ENCODE measurements at places on chromosomes 3 and 15.

GRCh38 chr15:39472621-39473297, 108.1 kb upstream of the THBS1 start:
- DNase-seq: peak; percentile 68

DNA sequence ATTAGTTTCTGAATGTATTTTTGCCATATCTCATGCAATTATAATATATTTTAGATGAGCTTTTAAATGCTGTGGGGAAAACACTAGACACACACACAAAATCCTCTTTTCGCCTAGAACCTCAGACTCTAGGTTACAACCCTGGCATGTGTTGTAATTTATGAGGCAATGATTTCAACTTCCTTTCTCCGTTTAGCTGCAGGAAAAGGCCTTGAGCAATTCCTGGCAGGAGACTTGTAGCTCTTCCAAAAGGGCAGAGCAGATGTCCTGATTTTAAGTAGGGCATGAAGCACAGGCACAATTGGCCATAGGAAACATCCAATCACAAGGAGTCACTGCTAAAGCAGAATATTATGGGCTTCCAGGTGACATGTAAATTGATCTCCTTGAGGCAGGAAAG, 82.0 kb downstream of the GPR156 start:
- no peak for DNase-seq

- DNase-seq: no peak
Observed at GRCh38 chr15:67300266-67301025, 45.9 kb downstream of the IQCH start.

DNA sequence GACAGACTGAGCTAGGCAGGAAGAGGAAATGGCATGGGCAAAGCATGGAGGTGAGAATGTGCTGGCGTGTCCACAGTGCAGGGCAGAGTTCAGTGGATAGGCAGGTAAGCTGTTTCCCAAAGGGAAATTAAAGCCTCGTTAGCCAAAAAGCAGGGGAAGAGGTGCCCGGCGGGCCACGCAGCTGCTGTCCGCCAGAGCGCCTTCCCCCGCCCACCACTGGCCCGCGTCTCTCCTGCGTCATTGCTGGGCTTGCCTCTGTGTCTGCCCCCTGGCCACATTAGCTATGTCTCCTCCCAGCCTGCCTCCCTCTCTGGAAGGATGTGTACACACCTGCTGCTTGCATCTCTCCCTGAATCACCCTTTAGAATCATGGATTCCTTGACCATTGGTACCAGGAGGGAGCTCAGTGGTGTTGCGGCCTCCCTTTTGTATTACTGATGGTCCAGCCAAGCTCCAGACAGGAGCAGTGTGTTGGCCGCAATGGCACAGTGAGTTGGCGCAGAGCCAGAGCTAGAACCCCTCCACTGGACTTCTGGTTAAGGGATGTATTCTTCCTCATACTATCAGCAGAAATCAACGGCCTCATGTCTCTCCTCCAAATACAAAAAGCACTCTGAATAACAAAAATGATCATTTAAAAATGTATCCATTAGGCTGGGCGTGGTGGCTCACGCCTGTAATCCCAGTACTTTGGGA, 26.6 kb downstream of the SLC28A1 start:
- DNase-seq: no peak

GRCh38 chr3:89571707-89572106, 464.3 kb downstream of the EPHA3 start:
- peak; percentile 57 for DNase-seq

- DNase-seq: no peak
Observed at GRCh38 chr3:17985658-17986347, 243.4 kb upstream of the TBC1D5 start.

DNA sequence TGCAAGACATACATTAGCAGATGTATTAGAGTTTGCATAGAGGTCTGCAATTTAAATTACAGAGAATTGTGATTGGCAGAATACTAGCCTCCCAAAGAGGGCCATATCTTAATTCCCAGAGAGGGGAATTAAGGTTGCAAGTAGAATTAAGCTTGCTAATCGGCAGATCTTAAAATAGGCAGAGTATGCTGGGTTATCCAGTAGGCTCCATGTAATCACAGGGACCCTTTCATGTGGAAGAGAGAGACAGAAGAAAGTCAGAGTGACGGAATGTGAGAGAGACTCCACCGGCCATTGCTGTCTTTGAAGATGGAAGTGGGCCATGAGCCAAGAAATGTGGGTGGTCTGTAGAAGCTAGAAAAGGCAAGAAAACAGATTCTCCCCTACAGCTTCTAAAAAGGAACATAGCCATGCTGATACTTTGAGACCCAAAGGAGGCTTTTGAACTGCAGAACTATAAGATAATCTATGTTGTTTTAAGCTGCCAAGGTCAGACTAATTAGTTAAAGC, 38.8 kb downstream of the IMPG2 start:
- no peak for DNase-seq

Data from upper lobe of right lung (tissue), 1 donor.